Placental pericyte (primary cell): ENCODE measurements at places on chromosomes 12 and 14. TPM values are rescaled to one million over a fixed set of nuclear protein-coding genes. Genes with fewer than 3 reads are reported as not detected.

Gene SPTSSA
- total RNA-seq = 8.3 and 13.9 TPM in 2 replicates

Gene DPPA3
- total RNA-seq = not detected in 2 replicates

Gene BTBD6
- total RNA-seq = 52.7 and 106 TPM in 2 replicates

Gene ENDOU
- under 0.01 TPM in 1 of 2 replicates, not detected in the other for total RNA-seq

Gene HOXC13
- under 0.01 TPM in 1 of 2 replicates, not detected in the other for total RNA-seq
